ENCODE measurements at places on chromosomes 2 and 18. TPM values are rescaled to one million over a fixed set of nuclear protein-coding genes. Genes with fewer than 3 reads are reported as not detected.

GRCh38 chr18:8904316-8904715 lies 198.2 kb upstream of the NDUFV2 start:
- no peaks in the 10 kb centered on the region for H3K4me1 ChIP-seq
- no peaks in the 10 kb centered on the region for H3K36me3 ChIP-seq
- DNase-seq: no peak
- no peak overlapping the region for H3K27ac ChIP-seq
- no peak overlapping the region for H3K4me3 ChIP-seq

DNA sequence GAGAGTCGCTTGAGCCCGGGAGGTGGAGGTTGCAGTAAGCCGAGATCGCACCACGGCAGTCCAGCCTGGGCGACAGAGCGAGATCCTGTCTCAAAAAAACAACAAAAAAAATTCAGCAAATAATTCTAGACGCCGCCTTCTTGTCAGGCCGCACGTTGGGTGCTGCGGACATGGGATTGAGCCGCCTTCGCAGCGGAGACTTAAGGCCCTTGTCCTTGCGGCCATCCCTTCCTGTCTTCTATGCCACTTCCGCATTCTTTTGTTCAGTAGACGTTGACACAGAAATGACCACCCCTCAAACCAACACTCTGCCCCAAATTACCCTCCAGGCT lies 15.8 kb downstream of the PTPN18 start:
- peaks cover 37% of the 10 kb centered on the region for H3K4me1 ChIP-seq
- no peaks in the 10 kb centered on the region for H3K27me3 ChIP-seq
- no peak for DNase-seq
- peak overlapping the region; percentile 95 for H3K27ac ChIP-seq
- peak overlapping the region; percentile 86 for H3K4me3 ChIP-seq
- H3K36me3 ChIP-seq: peaks cover 7% of the 10 kb centered on the region

The LRRC30 gene
- total RNA-seq: not detected

The ZSWIM2 gene
- total RNA-seq: not detected

The C2orf72 gene
- 0.05 TPM for total RNA-seq

All from left ventricle myocardium inferior (tissue), 1 donor.